ENCODE measurements at places on chromosomes 11 and 22.

- DNase-seq = no peak
Observed at GRCh38 chr22:22682807-22683667, 38.6 kb downstream of the GGTLC2 start.

- DNase-seq = no peak
Observed at GRCh38 chr11:75031224-75031753, 42.6 kb downstream of the NEU3 start.

- no peak for DNase-seq
Observed at GRCh38 chr11:102560555-102561011, 30.0 kb upstream of the MMP7 start.

DNA sequence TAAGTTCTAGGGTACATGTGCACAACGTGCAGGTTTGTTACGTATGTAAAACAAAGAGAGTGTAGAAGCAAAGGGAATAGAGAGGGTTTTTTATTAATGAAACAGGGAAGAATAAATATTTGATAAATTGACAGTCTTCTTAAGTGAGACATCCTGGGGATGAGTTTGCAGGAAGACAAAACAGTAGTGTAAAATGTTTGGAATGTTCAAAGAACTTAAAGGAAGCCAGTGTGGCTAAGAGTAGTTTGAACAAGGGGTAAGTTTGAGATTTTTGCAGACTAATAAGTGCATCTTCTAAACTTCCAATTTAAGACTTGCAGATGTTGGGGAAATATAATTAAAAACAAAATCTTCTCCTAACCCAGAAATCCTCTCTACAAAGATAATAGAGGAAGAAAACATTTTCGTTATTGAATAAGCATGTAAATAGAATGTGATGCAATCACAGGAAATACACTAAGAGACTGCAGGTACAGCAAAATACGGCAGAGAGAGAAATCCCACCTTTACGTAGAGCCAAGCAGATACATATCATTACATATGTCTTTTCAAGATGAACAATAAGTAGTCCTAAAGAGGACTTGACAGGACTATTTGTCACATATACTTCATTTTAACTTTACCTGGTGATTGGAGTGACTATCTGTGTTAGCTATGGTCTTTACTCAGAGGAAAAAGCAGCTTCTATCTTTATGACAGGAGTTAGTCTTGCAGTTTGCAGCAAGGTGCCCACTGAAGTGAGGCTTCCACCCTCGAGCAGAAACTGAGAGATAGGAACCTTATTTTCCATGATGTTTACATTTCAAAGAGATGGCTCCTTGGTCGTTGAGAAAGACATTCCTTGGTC lies 402.1 kb downstream of the CNTN5 start:
- DNase-seq = no peak

- no peak for DNase-seq
Observed at GRCh38 chr11:66915046-66915832, 42.9 kb downstream of the PC start.

DNA sequence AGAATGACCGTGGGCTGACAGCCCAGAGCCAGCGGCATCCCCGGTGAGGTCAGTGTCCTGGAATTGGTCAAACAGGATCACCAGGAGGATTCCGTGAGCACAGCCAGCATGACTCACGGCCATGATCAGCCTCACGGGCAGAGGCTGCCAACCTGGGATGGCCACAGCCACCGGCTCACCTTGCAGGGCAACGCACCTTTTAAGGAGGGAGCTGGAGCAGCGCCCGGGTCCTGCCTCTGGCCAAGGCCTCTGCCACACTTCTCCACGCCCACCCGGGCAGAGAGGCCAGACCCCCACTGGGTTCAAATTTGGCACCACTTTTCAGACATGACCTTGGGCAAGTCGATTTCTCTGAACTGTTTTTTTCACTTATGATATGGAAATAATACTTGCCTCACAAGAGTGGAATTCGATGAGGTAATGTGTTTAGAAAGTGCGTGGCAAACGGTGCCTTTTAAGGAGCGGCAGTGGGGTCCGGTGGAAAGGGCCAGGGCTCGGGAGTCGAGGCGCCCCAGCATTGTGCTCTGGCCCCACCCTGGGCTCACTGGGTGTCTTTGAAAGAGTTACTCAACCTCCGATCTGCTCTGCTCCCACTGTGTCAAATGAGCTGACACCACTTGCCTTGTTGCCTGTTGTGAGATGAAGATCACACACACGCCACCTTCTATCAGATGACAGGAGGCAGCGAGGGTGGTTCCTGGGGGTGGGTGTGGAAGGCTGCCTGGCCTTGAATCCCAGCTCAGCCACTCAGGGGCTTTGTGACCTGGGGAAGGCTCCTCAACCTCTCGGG lies 16.0 kb downstream of the TXN2 start:
- no peak for DNase-seq

DNA sequence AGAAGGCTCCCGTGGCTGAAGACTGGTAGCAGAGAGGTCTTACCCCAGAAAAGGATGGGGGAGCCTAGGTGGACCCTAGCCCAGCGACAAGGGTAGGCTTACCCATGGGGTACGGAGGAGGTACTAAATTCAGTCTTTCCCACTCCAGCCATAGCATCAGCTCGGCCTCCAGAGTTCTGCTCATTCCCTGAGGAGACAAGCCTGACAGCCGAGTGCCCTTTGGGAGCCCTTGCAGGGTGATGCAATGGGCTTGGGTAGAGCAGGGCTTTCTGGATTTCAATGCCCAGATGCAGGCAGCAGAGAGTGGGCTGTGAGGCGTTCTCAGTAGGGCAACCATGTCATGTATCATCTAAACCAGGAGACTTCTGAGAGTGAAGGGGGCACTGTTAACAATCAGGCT lies 124.7 kb downstream of the MICAL2 start:
- no peak for DNase-seq

DNA sequence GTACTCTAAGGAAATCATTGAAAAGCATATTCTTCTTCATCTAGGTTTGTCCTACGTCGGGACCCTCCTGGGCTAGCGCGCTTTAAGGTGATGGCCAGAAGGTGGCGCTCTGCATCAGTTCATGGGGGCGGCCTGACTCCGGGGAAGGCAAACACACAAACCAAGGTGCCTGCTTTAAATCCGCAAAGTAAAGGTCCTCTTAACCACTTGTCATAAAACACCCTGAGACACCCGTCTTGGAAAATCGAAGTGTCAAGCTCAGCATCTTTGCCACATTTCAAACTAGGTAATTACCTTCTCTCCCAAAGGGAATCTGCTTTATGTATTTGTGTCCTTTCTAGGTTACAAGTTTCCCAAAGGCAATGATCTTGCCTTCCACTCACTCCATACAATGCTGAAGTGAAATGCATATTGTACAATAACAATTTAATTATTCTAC lies 33.9 kb downstream of the LMO2 start:
- peak; percentile 52 for DNase-seq

GRCh38 chr11:108223348-108224149 lies 682 bp downstream of the ATM start:
- no peak for DNase-seq

- no peak for DNase-seq
Observed at GRCh38 chr22:47205554-47205953, 443.1 kb downstream of the TBC1D22A start.

DNA sequence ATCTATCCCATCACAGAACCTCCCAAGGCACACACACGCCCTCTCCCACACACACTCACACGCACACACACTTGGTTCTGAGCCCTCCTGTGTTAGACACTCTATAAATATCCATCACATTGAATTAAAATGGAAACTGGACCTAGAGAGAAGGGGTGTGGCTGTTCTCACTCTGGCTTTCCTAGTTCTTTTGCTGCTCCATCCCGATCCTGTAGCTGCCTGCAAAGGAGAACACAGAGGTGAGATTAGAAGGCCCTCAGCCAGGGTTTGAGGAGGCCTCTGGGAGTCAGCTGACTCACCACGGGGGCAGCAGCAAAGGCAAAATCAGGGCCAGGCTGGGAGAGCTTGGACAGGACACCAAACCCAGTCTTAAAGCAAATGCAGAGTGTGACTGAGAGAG lies 192.3 kb upstream of the CADM1 start:
- DNase-seq = no peak

- DNase-seq = no peak
Observed at GRCh38 chr22:19880786-19881569, 26.3 kb upstream of the GNB1L start.

DNA sequence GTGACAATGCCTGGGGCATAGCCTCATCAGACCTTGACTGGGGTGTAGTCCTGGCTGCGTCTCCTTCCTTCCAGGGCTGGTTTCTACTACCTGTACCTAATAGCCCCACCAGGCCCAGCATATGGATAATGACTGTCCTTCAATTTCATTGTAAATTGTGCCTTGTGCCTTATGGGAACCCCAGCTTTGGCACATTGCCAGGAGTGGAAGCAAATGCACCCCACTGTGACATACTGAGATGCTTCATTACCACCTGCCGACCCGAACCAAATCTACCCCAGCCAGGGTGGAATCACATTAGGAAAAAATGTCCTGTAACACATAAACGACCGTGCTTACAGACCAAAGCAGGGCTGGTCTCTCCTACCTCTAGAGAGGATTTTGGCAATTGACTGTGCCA lies 7.3 kb downstream of the TOP3B start:
- DNase-seq = no peak

DNA sequence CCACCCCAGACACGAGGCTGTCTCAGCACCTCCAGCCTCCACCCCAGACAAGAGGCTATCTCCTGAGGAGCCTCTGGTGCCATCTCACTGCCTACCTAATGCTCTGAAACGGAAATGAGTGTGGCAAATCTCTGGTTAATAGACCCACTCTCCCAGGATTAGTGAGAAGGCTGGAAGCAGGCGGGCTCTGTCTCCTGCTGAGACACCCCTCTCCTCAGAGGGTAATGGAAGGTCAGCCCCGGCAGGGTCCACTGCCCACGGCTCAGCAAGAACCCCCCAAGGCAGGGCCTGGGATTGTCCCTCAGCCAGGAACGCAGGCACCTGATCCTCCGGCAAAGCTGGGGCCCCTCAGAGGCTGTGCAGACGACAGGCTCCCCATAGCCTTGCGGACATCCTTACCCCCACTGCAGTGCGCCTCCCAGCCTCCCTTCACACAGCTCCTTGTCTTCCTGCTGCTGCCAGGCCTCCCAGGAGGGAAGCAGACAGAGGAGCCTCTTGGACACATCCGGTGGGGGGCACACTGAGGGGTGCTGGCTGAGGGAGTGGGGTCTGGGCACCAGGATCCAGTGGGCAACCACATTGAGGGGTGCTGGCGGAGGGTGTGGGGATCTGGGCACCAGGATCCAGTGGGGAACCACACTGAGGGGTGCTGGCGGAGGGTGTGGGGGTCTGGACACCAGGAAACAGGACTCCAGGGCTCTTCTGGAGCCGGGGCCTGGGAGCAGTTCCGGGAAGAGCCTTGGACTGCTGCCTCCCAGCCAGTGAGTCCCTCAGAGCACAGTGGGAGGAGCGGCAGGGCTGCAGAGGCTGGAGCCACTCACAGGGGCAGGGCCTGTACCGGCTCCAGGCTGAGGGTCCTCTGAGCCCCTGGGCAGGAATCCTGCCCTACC lies 13.1 kb downstream of the CHID1 start:
- no peak for DNase-seq

DNA sequence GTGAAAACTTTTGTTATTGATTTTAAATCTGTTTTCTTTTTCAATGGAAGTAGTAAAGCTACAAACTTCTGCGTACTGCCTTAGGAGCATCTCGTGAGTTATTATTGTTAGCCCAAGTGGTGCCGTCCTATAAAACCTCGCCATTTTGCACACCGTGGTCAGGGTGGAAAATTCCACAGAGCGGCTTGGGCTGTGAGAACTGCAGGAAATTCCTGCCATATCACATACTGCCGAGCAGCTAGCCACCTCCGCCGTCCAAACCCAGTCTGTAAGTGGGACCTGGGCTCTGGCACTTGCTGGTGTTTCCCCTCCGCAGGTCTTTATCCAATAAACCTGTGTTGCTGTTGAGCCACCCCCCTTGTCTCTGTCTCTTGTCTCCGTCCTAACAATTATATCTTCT lies 88.0 kb upstream of the POU2AF2 start:
- DNase-seq = no peak

DNA sequence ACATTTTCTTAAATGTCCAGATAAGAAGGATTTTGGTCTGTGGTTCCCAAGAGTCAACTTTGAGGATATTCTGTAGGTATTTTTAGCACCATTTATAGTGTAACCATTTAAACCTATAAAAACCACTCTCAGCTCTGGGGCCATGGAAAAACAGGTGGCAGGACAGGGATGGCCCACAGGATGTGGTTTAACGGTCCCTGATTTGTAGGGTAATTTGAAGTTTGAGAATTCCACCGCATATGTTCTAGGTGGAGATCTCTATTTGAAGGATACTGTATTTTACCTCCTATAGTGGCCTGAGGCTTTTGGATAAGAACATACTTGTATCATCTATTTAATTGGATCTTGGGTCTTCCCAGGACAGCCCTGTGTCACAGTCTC lies 62.4 kb upstream of the IGLL5 start:
- DNase-seq = no peak

- no peak for DNase-seq
Observed at GRCh38 chr11:11251394-11251970, 101.6 kb downstream of the CSNK2A3 start.

- no peak for DNase-seq
Observed at GRCh38 chr11:7605186-7605943, 67.9 kb downstream of the CYB5R2 start.

DNA sequence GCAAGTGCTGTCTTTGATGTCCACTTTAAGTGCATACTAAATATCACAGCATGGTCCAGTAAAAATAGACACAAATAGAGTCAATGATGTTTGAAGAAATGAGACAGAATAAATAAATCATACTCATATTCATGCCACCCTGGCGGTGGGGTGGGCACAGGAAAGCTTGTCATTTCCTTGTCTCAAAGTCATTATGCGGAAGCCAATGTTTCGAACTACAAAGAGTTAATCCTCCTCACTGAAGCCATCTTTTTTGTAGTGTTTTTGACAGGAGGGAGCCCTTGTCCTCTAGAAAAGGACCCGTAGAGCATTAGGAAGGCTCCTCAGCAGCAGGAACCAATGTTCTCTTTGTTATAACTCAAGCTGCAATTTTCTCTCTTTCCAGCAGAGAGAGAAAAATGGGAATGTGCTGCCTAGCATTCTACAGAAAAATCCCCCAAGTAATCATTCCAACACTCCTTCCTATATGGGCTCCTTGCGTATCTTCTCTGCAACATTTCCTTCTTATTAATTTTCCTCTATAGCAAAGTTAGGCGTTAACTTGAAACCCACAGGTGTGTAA lies 30.6 kb downstream of the SC5D start:
- DNase-seq = no peak

- no peak for DNase-seq
Observed at GRCh38 chr11:94007906-94008305, 13.2 kb upstream of the HEPHL1 start.

DNA sequence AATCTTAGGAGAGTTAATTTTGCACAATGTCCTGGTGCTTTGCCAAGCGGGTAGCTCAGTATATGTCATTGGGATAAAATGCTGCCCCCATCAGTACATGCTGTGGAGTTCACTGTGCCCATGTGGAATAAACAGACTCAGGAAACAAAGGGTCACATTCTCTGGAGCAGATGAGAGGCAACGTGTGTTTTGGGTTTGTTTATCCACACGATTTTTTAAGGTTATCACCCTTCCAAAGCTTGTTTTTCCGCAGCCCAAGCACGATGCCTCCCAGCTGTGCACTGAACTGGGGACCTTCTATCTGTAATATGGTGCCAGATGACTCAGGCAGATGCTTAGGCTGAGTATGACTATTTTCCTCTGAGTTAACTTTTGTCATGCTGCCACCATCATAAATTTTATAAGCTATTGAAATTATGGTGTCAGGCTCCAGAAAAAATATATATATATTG lies 6.5 kb downstream of the OR4D6 start:
- DNase-seq = no peak

GRCh38 chr11:115930291-115930690 lies 426.1 kb upstream of the CADM1 start:
- DNase-seq = no peak
